ENCODE measurements at places on chromosomes 16 and 17.

DNA sequence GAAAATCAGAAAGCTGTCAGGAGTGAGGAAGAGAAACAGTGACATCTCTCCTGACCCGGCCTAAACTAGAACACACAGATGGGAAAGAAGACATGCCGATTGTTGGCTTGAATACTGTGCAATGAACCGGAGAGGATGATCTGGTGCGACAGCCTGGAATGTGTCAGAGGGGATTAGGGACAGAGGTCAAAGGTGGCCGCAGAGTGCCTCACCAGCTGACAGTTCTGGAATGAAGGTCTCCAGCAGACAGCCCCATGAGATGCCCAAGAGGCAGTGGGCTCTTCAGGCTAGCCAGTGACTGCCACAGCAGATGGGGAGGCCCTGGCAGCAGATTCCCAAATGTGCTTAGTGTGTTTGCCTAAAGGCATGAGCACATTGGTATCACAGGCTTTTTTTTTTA, 623.2 kb downstream of the CDH8 start:
- DNase-seq, result no peak

DNA sequence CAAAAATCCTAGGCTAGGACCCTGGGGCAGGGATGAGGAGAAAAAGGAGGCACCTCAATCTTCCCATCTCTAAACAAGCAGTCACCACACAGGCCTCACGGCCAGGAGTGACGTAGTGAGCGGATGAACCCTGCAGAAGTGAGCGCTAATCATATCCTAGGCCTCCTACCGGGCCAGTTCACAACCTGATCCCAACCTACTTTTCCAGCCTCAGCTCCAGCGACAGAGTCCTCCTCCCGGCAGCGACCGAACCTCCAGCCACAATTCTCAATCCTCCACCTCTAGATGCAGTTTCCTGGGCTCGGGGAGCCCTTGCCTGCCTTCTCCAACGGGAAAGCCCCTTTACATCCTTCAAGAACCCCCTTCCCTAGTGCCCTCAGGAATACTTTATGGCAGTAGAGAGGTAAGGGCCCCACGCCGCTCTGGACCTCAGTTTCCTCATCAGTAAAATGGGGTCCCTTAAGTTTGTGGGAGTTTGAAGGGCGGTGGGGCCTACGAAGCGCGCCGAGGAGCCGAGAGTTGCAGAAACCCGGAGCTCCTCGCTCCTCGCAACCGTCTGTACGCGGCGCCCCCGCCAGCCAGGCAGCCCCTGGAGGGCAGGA, 1.4 kb downstream of the ZNF668 start:
- peak; percentile 50 for DNase-seq

GRCh38 chr17:42891539-42892152, 9.0 kb upstream of the G6PC1 start:
- DNase-seq, result no peak

DNA sequence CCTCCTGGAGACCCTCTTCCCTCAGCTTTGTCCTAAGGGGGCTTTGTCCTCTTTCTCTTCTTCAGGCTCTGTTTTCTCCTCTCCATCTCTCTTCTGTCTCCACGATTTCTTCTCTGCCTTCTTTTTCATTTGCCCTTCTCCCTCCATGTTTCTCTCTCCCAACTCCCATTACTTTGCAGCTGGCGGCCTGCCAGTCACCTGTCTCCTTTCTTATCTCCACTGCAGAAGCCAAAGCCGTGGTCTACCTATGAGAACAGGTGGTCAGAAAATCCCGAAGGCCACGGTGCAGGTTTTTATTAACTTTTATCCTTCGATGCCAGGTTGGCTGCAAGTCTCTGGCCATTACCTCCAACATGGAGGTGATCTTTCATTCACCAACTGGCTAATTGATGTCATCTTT, 45.1 kb downstream of the FZD2 start:
- no peak for DNase-seq

GRCh38 chr17:13962716-13963240, 106.5 kb upstream of the COX10 start:
- DNase-seq, result no peak

- peak; percentile 64 for DNase-seq
These were observed 957 bp downstream of the OXLD1 start for GRCh38 chr17:81665205-81666091.

DNA sequence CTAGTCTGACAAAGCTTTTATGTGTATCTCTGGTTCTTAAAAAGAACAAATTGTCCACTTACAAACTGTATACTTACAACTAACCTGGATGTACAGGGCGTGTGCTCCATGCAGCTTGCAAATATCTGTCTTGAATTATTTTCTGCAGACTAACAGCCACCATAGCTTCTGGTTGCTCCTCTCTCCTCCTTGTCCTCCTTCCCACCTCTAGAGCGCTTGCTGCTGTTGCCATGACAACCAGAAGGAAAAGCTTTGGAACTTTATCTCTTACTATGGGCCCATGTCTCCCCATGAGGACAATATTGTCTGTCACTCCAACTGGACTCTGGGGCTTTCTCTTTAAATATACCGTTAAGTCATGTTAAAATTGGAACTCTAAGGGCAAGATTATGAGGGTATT, 71.5 kb upstream of the DHX40 start:
- no peak for DNase-seq

DNA sequence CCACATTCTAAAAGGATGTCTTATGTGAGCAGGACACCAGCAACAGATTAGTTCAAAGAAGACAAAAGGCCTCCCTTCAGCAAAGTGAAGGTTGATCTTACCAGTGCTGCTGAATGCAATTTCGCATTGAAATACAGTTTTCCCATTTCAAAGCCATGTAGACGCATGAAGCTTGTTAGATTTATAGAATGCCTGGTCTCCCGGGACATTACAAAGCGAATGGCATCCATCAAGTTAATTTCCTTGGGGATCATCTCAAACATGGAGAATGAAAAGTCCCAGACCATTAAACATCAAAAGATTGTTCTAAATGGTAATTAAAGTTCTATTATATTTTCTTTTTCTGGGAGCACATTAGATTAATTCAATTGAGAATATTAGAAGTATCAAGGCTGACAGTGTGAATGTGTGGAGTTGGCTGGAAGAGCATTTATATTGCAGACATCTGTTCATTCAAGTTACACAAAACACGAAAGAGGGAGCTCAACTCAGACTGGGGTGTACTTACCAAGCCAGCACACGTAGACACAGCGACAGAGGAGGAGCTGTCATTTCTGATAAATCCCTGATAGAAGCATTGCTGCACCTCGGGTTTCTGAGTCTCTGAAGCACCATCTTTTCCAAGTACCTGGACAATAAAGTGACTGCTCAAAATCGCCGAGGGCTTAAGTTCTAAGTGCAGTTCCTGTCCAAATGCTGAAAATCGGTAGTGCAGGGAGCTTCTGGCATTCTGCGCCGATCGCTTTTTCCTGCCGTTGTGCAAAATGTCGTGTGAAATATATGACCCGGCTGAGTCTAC, 3.8 kb downstream of the ADAMTS18 start:
- DNase-seq, result no peak

DNA sequence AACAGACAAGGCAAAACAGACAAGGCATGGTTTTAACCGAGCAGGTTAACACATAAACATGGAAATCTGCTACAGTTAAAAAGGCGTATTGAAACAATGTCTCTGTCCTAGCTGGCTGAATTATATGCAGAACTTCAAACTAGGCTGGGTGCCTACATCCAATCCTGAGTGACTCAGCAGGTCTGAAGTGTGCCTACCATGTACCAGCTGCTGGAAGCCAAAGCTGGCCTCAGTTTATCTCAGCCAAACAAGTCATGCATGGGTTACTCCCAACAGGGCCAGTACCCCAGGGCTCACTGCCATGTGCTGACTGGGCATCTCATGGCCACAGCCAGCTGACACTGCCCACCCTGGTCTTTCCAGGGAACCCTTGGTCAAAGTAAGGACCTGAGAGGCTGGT, 4.0 kb downstream of the C1QBP start:
- DNase-seq, result no peak

DNA sequence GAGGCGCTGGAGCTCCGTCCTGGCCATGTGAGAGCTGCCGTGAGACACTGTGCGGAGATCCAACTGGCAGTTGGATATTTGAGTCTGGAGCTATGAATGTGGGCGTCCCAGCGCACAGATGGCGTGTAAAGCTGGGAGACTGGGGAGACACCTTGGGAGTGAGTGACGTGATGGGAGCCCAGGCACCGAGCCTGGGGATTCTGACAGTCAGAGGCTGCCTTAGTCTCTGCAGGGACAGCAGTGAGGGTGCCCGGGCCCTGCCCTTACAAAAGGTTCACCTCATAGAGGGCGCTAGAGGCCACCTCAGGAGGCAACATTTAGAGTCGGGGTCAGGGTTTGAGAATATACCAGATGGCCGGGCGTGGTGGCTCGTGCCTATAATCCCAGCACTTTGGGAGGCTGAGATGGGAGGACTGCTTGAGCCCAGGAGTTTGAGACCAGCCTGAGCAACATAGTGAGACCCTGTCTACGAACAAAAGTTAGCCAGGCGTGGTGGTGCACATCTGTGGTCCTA, 194.1 kb upstream of the GSE1 start:
- DNase-seq, result peak; percentile 23

DNA sequence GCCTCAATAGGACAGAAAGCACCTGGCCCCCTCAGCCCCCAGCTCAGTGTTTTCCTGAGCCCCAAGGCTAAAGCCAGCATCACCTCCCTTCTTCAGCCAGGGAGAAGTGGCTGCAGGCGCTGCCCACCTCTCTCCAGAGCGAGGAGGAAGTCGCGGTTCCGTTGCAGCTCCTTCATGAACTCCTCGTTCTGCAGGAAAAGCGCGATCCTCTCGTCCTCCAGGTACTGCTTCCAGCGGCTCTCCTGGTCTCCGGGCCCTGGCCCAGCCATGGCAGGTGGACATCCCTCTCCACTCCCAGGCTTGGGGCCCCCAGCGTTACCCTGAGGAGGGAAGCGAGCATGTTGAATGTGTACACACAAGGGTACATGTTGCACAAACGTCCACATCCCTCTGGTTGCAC, 22.7 kb upstream of the MRPS23 start:
- no peak for DNase-seq

- no peak for DNase-seq
These were observed 26.6 kb downstream of the PEMT start for GRCh38 chr17:17564896-17565295.

DNA sequence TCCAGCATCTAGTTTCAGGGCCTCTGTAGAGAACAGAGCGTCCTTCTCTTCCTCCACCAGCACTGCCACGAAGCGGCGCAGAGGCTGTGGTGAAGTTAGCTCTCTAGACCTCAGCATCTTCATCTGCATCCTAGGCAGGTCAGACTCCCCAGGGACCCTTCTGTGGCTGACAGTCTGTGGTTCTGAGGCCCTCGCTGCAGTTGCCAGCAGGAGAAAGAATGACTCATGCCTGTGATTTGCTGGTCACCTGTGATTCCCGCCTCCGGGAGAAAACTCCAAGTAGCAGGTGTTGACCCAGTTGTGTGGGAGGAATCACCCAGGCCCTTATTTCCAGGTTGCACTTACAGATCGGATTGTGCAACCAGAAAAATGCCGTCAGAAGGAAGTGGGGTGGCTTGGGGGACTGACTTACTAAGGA, 117.3 kb upstream of the CACNG5 start:
- DNase-seq, result no peak

DNA sequence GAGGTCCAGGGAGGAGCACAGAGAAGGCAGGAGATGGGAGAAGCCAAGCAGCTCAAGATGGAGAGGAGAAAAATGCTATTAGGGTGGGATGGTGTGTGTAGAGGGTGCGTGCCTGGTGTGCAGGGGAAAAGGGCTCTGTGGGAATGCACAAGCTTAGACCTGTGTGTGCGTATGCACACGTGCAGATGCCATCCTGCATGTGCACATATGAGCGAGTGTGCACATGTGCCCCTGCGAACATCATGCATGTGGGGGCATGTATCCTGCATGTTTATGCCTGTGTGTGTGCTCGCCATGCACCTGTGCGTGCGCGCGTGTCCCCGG, 438 bp upstream of the KCNJ12 start:
- DNase-seq, result no peak

- DNase-seq, result no peak
These were observed 677 bp upstream of the RANGRF start for GRCh38 chr17:8287651-8288335.
